ENCODE measurements at places on chromosomes 12 and 14.

DNA sequence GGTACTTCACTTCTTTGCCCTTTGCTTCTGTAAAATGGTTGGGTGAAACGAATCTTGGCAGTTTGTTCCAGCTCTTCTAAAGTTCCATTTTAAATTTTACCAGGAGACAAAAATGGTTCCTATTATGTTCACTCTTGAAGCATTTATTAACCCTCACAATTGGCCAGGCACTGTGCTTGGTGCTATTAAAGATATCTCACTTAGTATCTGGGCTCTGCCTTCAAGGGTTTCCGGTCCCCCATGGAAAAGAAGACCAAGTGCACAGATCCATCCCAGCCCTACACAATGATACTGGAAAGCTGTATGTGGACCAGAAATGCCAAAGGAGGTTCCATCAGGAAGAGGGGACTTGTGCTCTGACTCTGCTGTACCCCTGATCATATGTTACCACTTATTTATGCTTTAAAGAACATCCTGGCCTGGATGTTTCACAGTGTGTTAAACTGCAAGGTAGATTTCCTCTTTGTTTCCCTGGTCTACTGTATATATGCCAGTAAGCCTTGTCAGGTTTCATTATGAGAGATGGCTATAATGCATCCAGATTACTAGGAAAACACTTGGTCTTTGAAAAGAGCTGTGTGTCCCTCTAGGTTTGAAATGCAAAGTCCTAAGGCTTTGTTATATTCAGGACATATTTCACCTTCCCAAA, 154.8 kb downstream of the PRKCH start:
- no peak for DNase-seq

DNA sequence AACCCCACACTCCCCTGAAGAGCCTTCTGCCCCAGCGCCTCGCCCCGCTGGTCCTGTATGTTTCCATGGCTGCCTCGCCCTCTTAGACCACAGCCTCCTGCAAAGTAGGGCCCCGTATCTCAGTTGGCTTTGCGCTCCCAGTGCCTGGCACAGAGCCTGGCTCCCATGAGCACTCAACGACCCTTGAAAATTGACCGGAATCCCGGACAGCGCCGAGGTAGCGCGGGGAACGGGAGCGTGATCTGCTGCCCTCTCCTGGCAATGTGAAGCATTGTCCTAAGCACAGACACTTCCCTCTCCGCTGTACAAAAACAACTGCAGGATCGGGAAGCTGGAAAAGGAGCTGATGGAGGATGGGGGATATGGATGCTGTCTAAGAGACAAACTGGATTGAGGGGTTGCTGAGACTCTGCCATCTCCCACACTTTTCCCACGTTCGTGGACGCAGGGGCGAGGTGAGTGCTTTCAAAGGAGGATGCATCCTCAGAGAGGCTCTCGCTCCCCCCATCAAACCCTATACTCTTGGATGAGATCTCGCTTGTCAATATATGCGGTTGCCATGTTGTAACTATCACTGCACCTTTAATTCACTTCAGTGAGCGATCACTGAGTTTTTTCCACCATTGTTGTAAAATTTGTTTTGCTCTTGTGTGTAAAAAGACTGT, 10.7 kb upstream of the FKBP4 start:
- peak; percentile 56 for DNase-seq

DNA sequence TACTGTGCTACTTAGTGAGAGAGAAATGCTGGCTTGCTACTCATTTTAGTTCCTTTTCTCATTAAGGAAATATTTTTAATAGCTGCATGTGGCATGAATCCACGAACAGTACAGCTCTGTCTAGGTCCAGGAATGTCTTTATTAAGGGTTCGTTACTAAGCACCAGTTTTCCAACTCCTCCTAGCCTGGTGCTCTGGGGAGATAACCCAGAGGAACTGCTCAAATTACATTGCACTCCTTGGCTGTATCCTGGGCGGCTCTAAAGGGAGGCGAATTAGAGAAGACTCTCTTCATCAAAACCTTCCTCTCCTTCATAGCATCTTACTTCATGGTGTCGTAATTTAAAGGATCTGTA, 101.3 kb downstream of the PPM1A start:
- DNase-seq, result no peak

DNA sequence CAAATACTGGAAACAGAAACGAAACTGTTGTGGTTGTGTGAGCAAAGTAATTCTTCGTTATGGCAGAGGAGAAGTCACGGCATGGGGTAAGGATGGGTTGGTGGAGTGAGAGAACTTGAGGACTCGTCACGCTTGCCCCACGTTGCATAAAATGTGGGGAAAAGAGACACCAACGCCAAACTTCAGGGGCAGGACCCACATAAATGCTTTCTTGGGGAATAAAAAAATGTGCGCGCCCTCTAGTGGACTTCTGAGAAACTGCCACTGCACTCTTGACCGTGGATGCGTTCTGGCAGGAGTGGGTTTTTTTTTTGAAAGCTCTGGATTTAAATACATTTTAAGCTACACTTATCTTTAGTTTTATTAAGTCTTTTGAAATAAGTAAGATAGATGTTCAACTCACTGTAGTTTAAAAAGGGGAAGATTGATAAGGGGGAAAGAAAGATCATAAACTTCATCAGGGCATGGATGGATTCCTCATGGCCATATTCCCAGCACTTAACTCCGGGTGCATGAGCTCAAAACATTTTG, 4.1 kb upstream of the IGF1 start:
- peak; percentile 48 for DNase-seq

DNA sequence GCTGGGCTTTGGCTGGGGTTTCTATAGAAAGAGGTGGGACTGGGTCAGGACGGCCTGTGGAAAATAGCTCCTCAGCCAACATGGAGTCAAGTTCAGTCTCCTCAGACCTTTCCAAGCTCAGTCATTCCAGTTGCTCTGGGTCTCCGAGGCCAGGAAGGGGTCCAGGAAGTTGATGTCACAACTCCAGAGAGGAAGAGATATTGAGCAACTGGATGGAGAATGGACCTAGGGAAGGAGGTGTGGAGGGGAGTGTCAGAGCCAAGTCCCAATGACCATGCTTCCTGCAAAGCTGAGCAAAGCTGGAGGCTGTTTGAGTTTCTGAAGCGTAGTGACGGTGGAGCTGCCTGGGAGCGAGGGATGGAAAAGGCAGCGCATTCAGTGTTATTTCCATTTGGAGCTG, 86.1 kb downstream of the SLC24A4 start:
- DNase-seq, result no peak

DNA sequence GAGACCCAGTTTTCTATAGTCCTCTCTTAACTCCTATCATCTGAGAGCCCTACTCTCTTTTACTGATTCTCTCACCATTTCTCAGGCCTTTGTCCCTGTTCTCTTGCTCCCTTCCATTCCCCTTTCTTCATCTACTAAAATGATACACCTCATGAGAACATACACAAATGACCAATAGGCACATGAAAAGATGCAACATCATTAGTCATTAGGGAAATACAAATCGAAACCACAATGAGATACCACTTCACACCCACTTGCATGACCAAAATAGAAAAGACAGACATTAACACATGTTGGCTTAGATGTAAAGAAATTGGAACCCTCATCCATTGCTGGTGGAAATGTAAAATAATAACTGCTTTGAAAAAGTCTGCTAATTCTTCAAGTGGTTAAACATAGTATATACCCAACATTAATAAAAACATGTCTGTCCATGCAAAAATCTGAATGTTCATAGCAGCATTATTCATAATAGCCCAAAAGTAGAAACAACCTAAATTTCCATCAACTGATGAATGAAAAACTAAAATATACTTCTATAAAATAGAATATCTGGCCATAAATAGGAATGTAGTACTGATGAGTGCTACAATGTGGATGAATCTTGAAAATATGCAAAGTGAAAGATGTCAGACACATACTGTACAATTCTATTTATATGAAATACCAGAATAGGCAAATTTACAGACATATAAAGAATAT, 66.0 kb downstream of the DENND5B start:
- DNase-seq, result no peak

DNA sequence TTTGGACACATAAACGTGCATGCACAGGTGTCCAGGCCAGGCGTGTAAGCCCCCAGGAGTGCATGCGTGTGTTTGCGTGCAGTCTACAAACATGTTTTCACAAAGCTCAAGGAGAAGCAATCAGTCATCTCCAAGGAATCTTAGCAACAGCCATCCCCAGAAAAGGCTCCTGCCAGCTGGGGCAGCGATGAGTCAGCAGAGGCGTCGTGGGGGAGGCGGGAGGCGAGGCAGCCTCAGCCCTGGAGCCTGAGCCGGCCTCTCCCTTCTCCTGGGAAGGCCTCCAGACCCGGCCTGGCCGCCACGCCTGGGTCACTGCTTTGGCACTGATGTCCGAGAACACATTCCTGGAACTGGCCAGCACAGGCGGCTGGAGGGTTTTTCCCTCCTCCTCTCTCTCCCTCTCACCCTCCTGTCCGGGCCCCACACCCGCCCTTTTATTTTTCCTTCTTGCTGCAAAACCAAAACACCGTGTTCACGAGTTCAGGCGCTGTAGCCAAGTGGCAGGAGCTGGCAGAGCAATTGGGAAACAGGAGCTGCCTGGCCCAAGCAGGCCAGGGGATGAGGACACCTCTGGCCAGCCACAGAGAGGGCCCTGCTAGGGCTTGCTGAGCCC, 92.7 kb downstream of the LRRC74A start:
- no peak for DNase-seq

GRCh38 chr12:100741084-100741711, 53.4 kb upstream of the ANO4 start:
- DNase-seq, result no peak

GRCh38 chr12:126668961-126669360, 1598.0 kb upstream of the TMEM132C start:
- DNase-seq, result no peak

DNA sequence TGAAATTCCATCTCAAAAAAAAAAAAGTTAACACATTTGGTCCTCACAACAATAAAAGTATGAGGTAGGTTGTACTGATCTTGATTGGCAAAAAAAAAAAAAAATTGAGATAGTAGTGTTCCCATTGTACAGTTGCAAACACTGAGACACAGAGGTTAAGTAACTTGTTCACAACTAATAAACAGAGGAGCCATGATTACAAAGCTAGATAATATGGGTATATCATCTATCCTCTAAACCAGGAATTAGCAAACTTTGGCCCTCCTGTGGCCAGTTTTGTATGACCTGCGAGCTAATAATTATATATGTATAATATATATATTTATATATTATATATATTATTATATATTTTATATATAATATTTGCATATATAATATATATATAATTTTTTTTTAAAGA, 2.3 kb upstream of the PSME1 start:
- no peak for DNase-seq

GRCh38 chr14:47949006-47949405, 273.6 kb upstream of the MDGA2 start:
- DNase-seq, result no peak

GRCh38 chr12:3342051-3342450, 149.0 kb upstream of the PRMT8 start:
- peak; percentile 46 for DNase-seq

DNA sequence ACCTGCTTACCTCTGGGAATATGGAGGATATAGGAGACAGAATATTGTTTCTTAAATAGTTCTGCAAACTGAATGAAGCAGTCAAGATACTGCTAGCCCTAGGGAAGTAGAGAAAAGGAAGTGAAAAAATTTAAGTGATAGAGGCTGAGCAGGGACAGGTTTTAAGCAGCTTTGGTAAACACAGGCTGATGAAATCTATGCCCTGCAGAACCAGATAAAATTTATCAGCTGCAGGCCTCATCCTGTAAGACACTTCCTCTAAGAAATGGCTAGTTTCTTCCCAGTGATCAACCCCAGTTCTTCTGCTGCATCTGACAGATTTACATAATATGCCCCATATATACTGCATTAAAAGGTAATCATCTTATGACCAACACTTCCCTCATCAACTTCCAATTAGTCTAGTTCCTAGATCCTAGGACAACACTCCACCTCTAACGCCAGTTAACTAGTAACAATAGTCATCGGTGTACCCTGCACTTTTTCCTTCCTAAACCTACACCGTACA, 1.3 kb upstream of the ESYT1 start:
- DNase-seq, result no peak

DNA sequence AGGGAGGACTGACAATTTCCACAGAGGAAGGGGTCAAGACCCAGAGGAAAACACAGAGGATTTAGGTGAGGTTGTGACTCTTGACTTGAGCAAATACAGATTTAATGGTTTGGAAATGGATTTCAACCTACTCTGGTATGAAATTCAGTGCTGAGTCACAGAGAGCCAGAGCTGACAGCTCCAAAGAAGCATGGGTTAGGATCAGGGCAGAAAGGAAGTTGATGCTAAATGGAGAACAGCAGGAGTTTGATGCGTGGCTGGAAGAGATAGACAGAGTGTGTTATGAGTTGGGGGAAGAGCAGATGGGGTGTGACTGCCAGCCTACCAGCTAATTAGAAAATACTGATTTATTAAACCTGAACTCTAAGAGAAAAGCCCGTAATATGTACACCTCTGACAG, 272.6 kb downstream of the FOXG1 start:
- no peak for DNase-seq

- DNase-seq, result no peak
These were observed 47.9 kb upstream of the TUNAR start for GRCh38 chr14:95828649-95829265.

DNA sequence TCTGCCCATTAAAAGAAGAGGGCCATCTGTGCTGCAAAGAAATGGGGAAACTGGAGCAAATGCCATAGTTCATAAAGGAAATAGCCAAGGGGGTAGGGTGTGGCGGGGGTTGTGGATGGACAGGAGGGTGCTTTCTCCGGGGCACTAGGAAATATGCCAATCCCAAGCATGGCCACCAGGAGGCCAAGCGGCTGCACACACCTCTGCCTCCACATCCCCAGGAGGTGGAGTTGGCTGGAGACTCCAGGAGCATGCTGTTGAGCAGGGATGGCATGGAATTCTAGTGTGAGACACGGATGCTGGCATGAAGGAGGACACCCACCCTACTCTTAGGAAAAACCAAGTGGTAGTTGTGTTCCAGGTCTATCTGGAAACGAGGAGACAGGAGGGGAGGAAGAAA, 25.2 kb downstream of the NID2 start:
- DNase-seq, result no peak

DNA sequence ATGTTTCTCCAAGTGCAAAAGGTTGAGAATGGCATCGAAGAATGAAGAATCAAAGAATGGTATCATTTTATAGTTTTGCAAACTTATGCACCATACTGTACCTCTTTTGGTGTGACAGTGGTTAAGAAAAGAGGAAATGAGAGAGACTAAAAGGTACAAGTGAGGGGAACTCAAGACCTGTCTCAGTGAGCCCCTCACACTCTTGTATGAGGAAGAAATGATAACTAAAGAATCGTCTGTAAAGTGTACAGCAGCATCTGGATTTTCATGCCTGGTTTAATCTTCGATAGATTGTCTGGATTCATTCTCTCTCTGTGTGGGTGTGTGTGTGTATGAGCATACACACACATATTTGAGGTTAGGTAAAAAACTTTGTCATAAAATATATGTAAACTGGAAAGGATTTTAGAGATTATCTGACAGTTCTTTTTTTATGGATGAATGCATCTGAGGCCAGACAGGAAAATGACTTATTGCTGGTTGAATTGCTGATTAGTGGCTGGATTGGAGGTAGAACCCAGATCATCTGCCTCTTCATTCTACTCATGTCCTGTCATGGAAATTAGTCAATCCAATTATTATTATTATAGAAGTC, 16.0 kb upstream of the SLC38A2 start:
- DNase-seq, result no peak

Measured in neuronal stem cell (in vitro differentiated cells).